ENCODE measurements at places on chromosomes 1 and 21.

DNA sequence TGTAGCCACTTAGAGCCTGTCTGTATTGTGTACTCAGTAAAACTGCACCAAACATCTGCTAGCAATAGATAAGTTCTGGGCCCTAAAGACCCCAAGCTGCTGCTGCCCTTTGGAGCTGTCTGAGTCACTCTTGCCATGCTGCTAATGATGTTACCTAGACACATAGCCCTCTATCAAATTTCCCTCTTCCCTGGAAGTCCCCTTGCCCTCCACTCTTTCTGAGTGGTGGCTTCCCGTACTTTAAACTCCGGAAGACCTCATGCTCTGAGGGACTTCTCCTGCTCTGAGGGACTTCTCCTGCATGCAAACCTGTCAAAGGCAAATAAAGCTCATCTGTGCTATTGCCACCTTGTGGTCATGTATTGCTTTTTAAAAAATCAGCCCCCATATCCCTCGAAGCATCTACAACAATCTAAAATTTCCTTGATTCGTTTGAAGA lies 34.0 kb downstream of the FH start:
- no peak for DNase-seq

DNA sequence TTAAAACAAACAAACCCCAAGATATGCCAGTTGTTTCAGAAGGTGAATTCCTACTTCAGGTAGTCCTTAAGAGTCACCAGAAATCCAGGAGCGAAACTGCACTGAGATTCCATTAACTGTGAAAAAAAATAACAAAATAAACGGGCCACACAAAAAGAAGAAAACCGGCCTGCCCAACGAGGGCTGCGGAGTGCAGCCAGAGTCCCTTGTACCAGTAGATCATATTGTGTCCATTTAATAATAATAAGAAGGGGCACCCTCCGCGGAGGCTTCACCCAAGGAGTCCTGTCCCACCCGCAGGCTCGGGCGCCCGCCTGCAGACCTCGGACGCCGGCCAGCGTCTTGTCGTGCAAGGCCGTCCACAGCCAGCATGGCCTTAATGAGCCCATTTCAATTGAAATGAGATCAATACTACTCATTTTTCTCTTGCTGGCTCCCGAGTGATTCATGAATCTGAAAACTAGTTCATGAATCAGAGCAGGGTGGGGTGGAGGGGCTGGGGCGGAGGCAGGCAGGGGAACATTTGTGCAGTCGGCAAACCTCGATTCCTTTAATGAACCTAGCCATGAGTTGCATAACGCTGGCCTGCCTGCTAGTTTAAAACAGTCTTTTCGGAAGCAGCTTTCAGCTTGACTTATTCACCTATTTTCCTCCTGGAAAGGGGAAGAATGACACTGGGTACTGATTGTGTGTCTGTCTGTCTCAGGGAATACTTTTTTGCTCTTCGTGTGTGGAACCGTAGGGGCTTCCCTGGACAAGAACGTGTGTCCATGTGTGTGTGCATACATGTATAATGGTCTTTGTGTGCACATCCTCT lies 113.1 kb upstream of the IRF2BP2 start:
- DNase-seq: no peak

GRCh38 chr1:203116091-203116820 lies 11.3 kb upstream of the ADORA1 start:
- DNase-seq: no peak

- DNase-seq: no peak
Measured at GRCh38 chr1:244196571-244197285, 145.6 kb downstream of the ZBTB18 start.

GRCh38 chr1:230128569-230129285 lies 61.7 kb downstream of the GALNT2 start:
- DNase-seq: no peak

- peak; percentile 2 for DNase-seq
Measured at GRCh38 chr1:59879574-59879973, 47.0 kb downstream of the CYP2J2 start.

DNA sequence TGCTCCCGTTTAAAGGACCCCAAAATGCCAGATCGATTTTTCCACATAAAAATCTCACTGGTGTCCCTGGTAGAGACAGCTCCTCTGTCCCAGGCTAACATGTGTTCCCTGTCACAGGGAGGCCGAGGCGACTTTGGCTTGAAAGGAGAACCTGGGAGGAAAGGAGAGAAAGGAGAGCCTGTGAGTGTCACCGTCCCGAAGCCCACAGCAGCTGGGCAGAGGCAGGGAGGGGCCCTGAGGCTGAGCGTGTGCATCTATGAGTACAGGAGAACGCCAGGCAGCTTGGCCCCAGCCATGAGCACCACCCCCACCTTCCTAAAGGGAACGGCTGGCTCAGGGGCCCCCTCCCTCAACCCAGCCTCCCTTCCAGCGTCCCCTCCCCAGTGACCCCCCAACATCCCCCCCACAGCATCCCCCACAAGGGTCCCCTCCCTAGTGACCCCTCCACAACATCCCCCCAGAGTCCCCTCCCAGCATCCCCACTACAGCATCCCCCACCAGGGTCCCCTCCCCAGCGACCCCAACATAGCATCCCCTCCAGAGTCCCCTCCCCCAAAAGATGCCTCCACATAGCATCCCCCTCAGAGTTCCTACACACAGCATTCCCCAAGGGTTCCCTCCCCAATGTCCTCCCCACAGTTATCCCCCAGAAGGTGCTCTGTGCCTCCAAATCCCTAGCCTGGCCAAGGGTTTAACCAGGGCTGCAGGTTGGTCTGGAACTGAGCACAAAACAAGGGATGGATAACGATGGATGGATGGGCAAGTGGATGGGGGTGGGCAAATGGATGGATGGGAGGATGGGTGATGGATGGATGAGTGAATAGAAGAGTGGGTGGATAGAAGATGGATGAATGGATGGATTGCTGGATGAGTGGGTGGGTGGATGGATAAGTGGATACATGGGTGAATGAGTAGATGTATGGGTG lies 25.1 kb downstream of the COL6A2 start:
- DNase-seq: no peak

GRCh38 chr1:18109756-18110597 lies 2.4 kb downstream of the IGSF21 start:
- DNase-seq: no peak

DNA sequence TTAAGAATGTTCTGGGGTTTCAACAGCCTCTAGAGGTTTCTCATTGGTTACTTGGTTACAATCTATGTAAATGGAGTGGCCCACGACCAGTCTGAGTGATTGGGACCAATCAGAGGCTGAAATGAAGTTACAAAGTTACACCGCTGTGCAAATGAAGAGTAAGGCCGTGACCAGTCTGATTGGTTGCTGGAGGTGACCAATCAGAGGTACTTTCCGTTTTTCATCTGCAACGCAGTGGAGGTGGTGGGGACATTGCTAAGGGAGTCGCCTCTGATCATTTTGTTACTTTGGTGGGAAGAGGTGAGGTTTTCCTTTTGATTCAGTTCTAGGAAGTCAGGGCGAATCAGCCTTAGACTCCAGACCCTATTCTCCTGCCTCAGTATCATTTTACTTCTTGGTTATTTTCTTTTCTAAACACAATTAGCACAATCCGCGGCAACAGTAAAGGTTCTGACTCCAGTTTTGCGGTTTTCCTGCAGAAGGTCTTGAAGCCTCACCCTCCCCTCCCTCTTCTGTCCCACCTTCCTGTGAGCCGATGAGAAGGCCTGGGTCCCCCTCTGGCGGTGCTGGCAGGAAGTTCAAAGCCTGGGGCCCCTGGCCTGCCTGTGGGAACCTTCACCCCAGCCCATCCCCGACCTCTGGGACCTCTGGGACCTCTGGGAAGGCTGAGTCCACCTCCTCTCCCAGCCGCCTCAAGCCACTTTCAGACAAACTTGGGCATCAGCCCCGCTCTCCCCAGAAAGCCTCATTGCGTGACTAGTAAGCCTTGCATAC lies 38.7 kb upstream of the TTC34 start:
- DNase-seq: peak; percentile 62

DNA sequence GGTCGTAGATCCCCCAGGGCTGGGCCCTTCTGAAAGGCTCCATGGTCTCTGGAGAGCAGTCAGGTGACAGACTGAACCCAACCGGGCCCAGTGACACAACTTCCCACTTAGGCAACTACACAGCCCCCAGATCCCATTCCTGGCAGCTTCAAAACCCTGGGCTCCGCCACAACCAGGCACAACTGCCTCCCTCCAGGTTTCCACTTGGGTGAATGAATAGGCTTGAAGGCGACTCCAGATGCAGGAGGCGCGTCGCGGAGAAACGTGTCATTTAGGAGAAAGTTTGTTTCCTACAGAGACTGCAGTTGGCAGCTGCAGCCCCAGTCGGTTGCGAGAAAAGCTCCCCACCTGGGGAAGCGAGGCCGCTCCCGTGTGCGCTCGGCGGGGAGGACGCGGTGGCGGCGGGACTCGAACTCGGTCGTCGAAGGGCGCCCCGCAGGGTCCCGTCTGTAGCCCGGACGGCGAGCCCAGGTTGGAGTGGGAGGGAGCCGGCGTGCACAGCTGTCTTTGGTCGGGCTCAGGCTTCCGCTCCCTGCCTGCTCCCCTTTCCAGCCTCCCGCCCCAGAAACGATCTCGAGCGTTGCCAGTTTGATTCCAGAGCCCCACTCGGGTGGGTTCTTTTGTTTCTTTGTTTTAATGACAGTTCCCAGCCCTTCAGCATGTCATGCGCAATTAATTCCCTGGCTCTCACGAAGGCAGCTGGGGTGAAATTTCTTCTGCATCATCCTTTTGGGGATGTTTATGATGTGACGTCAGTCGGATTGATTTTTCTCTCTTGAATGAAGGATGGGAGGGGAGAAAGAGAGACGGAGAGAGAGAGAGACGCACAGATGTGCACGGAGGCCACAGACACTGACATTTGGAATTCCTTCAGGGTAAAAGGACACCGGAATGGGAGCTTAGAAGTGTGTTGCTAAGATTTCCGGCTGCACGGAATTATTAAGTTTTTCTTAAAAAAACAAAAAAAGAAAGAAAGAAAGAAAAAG lies 862 bp upstream of the SGIP1 start:
- DNase-seq: no peak

DNA sequence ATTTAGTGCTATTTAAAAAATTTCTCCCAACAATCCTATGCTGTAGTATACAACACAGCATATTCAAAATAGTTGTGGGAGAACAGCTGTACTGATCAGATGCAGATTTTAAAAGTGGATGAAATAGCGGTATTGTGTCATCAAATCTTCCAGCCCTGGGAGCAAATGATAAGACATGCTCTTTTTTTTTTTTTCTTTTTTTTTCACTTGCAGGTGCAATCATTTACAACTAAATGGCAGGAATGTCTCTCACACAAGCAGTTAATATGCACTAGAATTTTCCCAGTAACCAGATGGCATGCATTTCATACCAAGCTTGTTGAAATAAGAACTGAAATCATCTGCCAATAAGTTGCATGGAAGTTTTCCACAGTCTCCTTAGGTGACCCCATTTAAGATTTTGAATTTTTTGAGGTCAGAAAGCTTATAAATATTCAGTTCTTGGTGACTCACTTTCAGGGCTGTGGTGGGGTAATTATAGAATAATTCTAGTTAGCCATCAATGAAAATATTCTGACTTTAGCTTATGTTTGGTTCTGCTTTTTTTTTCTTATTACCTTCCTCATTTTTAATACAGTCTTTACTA lies 623.9 kb upstream of the NR5A2 start:
- no peak for DNase-seq

DNA sequence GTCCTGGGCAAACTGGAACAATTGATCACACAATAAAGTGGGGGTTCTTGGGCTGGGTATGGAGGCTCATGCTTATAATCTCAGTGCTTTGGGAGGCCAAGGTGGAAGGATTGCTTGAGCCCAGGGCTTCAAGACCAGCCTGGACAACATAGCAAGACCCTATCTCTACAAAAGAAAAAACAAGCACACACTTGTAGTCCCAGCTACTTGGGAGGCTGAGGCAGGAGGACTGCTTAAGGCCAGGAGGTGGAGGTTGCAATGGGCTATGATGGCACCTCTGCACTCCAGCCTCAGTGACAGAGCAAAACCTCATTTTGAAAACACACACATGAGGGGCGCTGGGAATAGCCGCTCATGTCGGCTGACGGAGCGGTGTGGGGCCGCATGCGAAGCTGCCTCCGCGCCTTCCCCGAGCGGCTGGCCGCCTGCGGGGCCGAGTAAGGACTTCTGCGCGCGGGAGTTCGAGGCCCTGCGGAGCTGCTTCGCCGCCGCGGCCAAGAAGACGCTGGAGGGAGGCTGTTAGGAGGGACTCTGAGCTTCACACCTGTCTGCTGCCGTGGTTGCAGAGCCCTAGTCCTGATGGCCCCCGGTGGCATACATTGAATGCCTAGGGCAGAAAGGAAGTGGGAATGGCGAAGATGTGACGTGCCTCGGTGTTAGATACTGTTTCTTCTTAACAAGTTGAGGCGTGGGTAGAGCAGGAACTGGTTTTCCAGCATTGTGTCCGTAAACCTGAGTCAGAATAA lies 59.5 kb downstream of the ACBD3 start:
- no peak for DNase-seq

- DNase-seq: no peak
Measured at GRCh38 chr1:224114787-224115175, 870 bp downstream of the FBXO28 start.

GRCh38 chr21:43283136-43283924 lies 114.5 kb downstream of the CRYAA start:
- DNase-seq: no peak

DNA sequence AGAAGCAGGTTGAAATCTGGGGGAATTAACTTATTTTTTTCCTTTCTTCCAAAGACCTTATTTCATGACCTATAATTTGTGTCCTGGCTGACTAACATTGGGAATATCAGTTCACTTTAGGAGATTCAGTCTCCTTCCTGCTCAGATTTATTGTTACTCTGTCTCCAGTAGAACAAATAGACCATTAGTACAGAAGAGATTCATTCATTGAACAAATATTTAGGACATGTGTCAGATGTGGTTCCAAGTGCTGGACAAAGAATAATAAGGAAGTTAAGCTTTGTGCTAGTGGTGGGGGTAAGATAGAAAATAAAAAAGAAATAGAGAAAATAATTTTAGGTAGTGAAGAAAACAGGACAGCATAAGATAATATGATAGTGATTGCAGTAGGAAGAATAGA lies 20.3 kb downstream of the ZMYM4 start:
- DNase-seq: no peak

- DNase-seq: no peak
Measured at GRCh38 chr21:36858320-36858957, 108.0 kb downstream of the HLCS start.

DNA sequence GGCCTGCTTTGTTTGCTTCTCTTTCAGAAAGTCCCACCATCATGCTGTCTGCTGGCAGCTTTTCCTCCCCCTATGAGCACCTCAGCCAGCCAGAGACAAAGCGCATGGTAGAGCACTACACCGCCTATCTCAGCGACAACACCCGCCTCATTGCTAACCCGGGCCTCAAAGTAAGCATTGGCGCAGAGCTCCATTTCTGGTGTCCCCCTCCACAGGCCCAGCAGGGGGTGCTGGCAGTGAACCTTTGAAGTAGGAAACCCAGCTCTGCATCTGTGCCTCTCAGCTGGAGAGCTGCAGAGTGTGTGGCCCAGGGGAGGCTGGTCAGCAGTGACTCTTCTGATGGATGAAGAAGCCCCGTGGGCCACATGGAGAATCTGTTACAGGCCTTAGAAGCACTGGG lies 81.2 kb upstream of the RAVER2 start:
- DNase-seq: no peak
